Stimulated activated CD8-positive, alpha-beta memory T cell treated with anti-CD3 and anti-CD28 coated beads, Interleukin-7, amount 100 ng/mL, for 48 hours (primary cell): ENCODE measurements at places on chromosomes 7 and 10.

- DNase-seq = peak; percentile 13
These were observed 33.5 kb downstream of the REEP3 start for GRCh38 chr10:63554657-63555056.

DNA sequence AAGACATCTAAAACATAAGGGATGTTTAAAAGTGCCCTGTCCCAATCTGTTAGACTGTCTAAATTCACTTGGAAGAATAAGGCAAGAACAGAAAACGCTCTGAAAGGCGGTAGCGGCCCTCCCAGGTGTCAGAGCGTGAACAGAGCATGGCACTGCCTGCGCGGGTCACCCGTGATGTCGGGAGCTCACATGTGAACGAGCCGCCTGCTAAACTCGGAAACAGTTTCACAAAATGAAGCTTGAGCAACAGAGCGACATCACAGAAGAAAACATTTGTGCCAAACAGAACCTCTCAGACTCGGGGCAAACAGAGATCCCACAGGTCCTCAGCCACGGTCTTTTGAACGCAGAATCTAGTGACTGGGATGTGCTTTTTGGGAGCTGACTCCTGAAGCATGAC, 12.8 kb downstream of the BRI3 start:
- no peak for DNase-seq

GRCh38 chr10:5628451-5629302, 37.7 kb downstream of the ASB13 start:
- no peak for DNase-seq

- no peak for DNase-seq
These were observed 269.2 kb downstream of the HGF start for GRCh38 chr7:81500631-81501030.

- DNase-seq = no peak
These were observed 11.5 kb upstream of the GRIFIN start for GRCh38 chr7:2487586-2488271.

GRCh38 chr10:93719901-93720300, 17.5 kb upstream of the FRA10AC1 start:
- no peak for DNase-seq

GRCh38 chr10:34666008-34666704, 148.9 kb downstream of the PARD3 start:
- DNase-seq = no peak

- no peak for DNase-seq
These were observed 74.7 kb upstream of the PPP2R2D start for GRCh38 chr10:131825960-131826650.

DNA sequence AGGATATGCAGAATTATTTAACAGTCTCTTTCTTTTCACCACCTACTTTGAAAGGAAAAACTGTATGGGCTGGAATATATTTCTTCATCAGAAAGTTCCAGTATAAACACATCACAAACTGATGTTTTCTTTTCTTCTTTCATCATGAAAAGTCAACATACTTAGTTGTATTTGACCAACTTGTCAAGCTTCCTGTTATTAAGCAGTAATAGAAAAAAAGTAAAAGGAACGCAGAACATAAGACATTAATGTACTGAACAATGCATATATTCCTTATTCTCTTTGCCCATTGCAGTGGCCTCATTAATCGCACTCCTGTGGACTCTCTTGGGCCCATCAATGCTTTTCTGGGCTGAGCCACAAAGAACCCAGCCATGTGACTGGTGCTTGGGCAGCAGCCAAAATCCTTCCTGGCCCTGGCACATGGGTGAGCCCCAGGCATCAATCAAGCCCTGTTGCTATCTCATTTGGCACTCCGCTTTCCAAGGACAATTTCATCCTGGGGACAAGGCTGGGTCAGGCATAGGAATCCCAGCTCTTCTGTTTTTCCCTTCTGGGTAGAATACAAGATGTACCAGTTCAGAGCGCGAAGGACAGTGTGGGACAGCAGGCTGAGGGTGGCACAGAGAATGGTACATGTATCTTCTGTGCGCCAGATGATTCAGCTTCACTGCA, 42.3 kb downstream of the RHOBTB1 start:
- DNase-seq = no peak

- no peak for DNase-seq
These were observed 31.0 kb upstream of the MXI1 start for GRCh38 chr10:110176141-110177030.

DNA sequence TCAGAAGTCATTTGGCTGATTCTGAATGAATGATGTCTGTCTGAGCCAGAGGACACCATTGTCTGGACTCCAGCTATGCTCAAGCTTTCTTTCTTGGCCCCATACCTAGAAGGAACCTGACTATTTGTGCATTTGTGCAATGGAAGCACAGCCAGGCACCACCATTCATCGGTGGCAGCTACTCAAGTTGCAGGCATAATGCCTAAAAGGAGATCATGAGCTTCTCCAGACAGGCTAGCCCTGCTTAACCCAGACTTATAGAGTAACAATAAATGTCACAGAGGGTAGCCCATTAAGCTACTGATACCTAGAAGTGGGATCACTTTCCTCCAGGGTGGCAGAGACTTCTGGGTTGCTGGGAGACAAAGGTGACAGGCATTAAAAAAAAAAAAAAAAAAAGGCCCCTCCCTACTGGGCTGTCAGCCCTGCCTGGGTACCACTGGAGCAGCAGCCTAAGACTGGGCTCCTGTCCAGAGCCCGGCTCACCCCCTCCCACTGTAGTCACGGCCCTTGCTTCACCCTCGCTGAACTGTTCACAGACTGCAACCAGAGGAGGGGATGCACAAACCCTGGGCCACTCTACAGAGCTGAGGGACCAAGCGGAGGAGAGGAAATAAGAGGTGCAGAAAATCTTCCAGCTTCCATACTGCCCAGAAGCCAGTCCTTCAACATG, 75.4 kb upstream of the ATP6V0A4 start:
- DNase-seq = no peak

GRCh38 chr7:151459726-151460473, 20.0 kb upstream of the CRYGN start:
- no peak for DNase-seq

GRCh38 chr7:65731562-65732035, 141.3 kb upstream of the VKORC1L1 start:
- no peak for DNase-seq

DNA sequence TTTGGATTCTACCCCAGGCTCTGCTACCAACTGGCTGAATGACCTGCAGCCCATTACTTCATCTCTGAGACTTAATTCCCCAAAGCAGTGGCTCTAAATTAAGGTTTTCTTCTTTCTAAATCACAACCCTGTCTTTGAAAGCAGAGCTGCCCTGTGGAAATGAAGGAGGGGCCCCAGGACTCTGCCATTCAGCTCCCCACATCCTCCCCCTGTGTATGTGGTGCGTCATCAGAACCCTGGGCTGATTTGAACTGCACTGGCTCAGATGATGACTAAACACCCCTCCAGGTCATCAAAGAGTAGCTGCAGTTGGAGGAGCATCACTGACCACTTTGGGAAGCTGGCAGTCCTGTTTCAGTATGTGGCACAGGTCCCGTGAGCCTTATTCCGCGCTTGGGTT, 46.6 kb downstream of the BPGM start:
- no peak for DNase-seq

GRCh38 chr10:119270762-119271366, 63.5 kb downstream of the GRK5 start:
- DNase-seq = no peak

DNA sequence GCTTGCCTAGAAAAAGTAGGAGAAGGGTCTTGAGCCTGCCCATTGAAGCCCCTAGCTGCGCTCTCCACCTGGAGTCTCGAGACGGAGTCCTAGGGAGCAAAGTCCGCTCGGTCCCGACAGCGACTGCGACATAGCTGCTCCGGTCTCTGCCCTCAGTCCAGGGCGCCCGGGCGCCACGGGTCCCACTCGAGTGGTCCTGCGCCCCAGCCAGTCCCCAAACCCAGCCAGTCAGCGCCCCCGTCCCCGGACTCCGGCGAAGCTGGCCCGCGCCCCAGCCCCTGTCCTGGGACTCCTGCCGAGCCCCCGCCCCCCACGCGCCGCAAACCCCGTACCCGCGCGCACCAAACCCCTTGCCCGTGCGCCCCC, 490 bp downstream of the TNS3 start:
- DNase-seq = no peak

- no peak for DNase-seq
These were observed 22.7 kb upstream of the ADCYAP1R1 start for GRCh38 chr7:31029251-31030042.

- no peak for DNase-seq
These were observed 8.8 kb downstream of the CAPZA2 start for GRCh38 chr7:116871061-116871700.

GRCh38 chr7:36062154-36062815, 90.8 kb upstream of the EEPD1 start:
- DNase-seq = no peak
